ENCODE measurements at places on chromosomes 6 and 20.

DNA sequence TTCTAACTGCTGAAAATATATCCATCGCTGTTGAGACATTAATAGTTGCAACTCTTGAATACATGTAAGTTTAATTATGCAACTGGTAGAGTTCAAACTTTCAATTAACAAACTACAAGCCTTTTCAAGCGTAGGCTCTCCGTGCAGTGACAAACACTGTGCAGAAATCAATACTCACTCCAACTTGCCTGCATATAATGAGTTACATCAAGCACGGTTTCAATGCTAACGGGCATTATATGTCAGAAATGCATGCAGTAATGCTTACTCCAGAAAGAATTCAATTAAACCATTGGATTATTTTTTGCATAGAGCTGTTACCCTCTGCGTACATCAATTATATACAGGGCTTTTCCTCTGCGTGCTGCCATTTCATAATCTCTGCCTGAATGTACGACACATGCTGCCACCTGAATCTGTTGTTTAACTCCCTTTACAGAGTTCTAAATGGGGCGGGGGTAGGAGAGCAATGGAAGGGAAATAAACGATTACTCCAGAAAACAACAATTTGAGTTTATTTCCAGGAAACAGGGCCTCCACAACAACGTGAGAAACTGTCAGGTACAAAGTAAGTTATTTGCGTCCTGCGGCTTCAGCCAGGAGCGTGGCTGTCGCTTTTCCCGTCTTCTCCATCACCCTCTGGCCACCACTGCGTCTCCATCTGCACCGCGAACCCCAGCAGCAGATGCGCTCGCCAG lies 1.8 kb downstream of the PTPRK start:
- no peak for DNase-seq

DNA sequence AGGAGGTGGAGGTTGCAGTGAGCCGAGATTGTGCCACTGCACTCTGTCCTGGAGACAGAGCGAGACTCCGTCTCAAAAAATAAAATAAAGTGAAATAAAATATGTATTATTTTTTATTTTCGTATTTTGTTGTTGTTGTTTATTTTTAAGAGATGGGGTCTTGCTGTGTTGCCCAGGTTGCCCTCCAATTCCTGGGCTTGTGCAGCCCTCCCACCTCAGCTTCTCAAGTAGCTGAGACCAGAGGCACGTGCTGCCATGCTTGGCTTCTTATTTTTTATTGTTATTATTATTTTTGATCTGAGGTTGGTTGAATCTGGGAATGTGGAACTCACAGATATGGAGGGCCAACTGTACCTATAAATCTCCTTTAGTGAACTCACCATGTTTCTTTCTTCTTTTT lies 10.1 kb downstream of the KPNA5 start:
- no peak for DNase-seq

GRCh38 chr6:14671261-14671681 lies 553.7 kb downstream of the CD83 start:
- DNase-seq: no peak

DNA sequence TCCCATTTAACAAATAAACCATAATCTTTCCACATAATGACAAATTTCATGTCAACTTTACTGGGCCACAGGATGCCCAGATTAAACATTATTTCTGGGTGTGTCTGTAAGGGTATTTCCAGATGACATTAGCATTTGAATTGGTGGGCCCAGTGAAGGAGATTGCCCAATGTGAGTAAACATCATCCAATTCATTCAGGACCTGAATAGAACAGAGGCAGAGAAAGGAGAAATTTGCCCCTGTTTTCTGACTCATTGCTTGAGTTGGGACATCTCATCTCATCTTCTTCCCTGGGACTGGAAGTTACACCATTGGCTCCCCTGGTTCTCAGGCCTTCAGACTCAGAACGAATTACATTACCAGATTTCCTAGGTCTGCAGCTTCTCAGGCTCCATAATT lies 142.9 kb downstream of the TPBG start:
- no peak for DNase-seq

- DNase-seq: no peak
Measured at GRCh38 chr6:34610819-34611477, 54.8 kb upstream of the SPDEF start.

GRCh38 chr20:58019027-58019849 lies 209.2 kb downstream of the ANKRD60 start:
- no peak for DNase-seq

GRCh38 chr6:142331601-142332000 lies 29.8 kb downstream of the ADGRG6 start:
- no peak for DNase-seq

DNA sequence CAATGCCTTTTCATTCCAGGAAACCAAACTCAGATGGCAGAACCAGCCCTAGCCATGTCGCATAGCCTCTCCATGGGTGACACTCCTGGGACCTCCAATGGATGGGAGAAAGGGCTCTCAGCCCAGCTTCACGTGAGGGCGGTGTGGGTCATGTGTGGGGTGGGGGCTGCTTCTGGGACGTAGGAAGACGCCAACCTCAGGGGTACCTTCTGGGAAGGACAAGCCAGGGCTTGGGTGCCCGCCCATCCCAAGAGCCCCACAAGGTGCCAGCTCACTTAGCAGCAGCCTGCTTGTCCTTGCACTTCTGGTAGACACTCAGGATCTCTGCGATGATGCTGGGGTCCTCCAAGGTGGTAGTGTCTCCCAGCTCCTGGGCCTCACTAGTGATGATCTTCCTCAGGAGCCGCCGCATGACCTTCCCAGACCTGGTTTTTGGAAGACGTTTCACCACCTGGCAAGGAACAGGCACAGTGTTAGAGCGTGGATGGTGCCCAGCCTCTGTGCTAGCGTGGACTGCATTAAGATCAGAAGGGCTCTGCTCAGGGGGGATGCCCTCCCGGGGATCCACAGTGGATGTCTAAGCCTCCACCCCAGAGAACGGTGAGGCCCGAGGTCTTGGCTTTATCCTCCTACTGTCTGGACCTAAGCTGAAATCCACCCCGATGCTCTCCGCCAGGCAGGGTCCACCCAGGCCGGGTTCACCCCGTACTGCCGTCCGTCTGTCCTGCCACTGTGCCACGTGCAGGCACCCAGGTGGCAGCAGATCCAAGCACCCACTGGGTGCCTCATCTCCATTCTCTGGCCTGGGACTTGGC lies 15.1 kb upstream of the APMAP start:
- no peak for DNase-seq

DNA sequence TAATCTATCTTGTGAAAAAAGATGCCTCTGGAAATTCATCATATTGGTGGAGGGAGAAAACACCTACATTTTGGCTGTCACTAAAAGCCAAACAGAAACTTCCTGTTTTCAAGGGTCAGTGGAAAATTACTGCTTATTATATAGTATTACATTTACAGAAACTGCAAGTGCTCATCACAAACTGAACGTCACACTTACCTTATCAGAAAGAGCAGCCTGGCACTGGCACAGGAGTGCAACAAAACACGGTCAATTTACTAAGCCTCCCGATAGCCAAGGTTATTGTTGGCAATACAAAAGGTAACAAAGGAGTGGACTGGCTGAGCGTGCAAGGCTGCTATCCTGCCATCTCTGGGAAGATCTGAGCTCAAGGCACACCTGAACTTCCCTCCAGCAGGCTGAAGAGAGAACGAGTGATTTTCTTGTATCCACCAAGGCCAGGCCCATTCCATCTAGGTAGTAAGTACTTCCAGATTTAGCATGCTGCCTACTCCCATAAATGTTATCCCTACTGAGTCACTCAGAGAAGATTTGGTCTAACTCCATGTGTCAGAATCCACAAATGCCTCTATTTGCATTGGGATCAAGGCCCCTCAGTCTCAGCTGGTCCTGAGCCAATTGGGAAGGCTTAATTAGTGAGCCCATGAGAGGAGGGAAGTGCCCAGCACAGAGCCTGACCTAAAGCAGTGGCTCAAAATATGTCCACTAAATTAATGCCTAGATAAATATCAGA lies 399.8 kb downstream of the BTBD9 start:
- no peak for DNase-seq

DNA sequence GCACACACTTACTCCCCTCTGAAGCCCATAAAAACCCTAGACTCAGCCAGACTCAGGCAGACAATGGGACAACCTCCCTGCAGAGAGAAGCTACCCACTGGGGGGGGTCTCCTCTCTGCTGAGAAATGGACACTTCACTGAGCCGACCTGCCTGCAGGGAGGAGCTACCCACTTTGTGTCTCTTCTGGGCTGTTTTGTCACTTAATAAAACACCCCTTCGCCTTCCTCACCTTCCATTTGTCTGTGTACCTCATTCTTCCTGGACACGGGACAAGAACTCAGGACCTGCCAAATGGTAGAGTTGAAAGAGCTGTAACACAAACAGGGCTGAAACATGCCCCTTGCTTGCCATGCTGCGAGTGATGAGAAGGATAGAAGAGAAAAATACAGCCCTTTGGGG lies 151.7 kb upstream of the HDDC2 start:
- DNase-seq: no peak

DNA sequence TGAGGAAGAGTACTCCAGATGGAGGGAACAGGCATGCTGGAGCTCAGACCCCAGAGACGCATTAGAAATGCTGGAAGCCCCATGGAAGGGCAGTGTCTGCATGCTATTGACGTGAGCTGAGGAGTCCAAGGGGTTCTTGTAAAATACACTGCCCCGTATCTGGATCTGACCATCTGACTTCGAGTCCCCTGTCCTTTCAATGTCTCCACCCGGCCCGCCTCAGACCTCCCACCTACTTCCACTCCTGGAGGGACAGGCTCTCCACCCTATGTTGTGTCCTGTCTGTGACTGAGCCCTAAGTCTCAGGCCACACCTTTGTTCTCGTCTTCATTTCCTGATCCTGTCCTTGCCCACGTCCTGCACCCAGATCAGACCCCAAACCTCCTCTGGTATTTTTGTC lies 496.3 kb downstream of the CDH26 start:
- no peak for DNase-seq
